ENCODE measurements at places on chromosomes 3 and 15.
A peak's percentile ranks its signal among the peaks of the same experiment; 100 is the strongest.

DNA sequence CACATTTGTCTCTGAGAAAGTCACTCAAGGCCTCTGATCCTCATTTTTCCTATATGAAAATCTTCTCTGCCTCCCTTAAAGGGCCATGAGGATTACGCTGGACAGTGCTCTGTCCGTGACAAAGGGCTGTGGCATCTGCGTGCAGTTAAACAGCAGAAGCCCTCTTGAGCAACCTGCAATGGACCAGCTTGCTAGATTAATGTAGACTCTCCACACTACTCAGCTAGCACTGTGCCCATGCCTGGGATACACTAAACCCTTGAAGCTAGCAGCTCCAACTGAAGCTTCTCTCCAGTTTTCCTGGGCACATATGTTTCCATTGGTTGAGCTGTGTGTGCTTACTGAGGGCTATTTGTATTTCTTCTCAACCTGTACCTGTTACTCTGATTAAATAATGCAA, 303.8 kb downstream of the RPLP1 start:
- DNase-seq = no peak

GRCh38 chr3:13465236-13465873, 14.8 kb upstream of the HDAC11 start:
- DNase-seq = no peak

DNA sequence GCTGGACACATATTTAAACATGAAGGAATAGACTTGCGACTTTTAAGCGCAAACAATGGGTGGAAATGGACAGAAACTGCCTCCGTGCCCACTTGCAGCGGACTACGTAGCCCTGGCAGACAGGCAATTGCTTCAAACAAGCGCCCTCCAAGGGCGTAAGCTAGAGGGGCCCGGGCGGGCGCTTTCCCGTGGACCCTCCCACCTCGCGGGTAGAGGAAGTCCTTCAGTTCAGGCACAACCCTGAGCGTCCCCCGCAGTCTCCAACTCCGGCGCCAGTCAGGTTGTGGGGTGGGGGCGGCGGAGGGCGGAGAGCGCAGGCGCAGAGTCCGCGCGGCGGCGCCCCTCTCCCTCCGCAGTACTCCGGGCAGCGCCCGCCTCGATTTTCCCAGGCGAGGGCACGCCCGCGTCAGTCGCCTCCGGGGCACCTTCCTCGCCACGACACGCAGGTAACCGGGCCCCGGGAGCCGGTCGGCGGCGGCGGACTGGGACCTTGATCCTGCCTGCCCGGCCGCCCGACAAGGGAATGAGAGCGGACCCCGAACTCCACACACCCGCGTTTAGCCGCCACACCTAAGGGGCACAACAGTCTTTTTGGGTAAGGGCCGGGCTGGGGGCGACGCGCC, at the start of gene SLC35G2:
TSS of gene SLC35G2 (plus strand) at position 358 of the 623 bp plus-strand sequence. CDS start 35,335 bp downstream, outside the sequence.
- DNase-seq = peak; percentile 89

GRCh38 chr3:46477756-46478155, 13.1 kb upstream of the LTF start:
- no peak for DNase-seq

DNA sequence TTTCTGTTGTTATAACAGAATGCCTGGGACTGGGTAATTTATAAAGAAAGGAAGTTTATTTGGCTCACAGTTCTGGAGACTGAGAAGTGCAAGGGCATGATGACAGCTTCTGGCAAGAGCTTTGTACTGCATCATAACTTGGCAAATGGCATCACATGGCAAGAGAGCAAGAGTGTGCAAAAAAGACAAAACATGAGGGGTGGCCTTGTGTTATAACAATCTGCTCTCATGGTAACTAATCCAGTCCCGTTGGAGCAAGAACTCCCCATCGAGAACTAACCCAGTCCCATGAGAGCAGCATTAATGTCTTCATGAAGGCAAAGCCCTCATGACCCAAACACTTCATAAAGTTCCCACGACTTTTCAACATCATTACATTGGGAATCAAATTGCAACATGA, 23.2 kb downstream of the SCN11A start:
- DNase-seq = no peak

GRCh38 chr3:190972840-190973270, 110.4 kb upstream of the GMNC start:
- DNase-seq = no peak

DNA sequence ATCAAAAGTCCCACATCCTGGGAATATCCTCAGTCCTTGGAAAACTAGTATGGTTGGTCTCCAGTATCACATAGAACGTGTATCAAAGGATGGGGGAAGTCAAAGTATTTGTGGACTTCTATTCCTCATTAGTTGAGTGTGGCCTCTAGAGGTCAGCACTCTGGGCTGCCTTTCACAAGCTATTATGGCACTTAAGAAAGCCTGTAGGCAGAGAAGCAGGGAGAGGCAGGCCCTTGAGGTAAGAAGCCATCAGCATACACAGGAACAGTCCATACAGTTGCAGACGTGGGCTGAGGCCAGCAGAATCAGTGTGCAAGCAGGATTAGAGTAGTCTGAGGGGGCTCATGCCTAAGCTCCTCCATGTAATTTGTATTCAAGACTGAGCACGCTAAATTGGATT, 341.7 kb downstream of the CLSTN2 start:
- no peak for DNase-seq

DNA sequence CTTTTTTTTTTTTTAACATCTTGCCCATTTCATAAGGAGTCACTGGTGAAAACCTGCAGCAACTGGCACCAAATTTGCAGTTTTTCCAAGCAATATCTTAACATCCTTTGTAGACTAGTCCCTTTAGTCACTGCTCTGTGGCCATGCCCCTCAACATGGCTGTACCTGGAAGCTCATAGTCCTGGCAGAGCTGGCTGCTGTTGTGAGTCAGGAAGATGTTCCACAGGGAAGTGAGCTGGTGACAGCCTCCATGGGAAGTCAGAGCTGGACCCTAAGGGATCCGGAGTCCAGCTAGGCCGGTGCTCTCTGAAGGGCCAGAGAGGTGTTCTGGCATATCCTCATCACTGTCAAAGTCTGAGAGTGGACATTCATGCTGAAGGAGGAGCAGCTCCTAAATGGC, 99.3 kb upstream of the ZBED2 start:
- no peak for DNase-seq

DNA sequence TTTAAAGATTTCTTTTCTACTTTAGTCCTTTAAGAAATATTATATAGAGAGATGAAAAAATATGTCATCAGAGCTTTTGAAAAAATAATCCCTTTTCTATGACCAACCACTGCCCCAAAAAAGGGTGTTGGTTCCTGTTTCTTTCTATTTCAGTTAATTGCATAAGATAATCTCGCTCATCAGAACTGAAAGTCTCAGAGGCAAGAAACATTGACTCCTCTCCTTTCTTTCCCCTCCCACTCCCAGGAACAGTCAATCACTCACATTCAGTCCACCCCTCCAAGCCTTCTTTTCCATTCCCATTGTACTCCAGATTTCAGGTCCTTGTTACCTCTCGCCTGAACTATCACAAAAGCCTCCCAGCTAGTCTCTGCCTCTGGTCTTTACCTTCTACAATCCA, 153.7 kb upstream of the ABI3BP start:
- DNase-seq = no peak

DNA sequence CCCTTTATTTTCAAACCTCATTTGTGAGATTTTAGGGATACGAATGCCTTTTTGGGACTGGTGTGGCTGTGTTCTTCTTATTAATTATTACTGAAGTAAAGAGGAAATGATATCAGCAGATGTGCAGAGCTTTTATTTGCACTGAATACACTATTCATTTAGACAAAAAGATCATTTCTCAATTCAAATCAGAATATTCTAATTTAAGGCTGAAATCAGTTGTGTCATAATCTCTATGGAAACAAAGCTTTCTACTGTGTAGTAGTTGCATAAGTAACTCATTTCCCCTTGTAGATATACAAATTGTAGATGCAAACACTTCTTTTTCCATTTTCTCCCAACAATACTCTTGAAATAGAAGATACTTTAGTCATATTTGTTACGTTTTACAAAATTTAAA, 56.0 kb downstream of the PDE8A start:
- DNase-seq = no peak

- DNase-seq = no peak
These were observed 106.2 kb upstream of the PRR20G start for GRCh38 chr3:127394031-127394430.

DNA sequence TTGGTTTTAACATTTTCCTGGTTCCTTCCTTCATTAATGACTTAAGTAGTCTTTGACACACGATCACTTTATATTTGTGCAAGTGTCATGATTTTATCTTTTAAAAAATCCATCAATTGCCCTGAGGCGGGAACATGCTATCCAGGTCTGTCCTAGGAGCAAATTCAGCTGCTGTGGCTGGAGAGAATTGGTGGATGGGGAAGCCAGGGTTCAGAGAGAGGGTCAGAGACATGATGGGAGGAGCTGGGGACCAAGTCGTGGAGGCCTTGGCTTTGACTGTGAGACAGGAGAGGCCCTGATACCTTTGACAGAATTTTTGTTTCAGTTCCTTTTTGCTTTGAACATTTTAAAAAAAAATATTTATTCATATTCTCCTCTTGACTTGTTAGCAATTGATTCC, 89.0 kb downstream of the CHRNA7 start:
- DNase-seq = no peak

GRCh38 chr15:75237316-75237982, 20.7 kb upstream of the GOLGA6C start:
- peak; percentile 59 for DNase-seq

GRCh38 chr3:97990624-97991292, 18.5 kb upstream of the RIOX2 start:
- no peak for DNase-seq
